ENCODE measurements at places on chromosomes 7 and 10. TPM values are rescaled to one million over a fixed set of nuclear protein-coding genes. Genes with fewer than 3 reads are reported as not detected.

DNA sequence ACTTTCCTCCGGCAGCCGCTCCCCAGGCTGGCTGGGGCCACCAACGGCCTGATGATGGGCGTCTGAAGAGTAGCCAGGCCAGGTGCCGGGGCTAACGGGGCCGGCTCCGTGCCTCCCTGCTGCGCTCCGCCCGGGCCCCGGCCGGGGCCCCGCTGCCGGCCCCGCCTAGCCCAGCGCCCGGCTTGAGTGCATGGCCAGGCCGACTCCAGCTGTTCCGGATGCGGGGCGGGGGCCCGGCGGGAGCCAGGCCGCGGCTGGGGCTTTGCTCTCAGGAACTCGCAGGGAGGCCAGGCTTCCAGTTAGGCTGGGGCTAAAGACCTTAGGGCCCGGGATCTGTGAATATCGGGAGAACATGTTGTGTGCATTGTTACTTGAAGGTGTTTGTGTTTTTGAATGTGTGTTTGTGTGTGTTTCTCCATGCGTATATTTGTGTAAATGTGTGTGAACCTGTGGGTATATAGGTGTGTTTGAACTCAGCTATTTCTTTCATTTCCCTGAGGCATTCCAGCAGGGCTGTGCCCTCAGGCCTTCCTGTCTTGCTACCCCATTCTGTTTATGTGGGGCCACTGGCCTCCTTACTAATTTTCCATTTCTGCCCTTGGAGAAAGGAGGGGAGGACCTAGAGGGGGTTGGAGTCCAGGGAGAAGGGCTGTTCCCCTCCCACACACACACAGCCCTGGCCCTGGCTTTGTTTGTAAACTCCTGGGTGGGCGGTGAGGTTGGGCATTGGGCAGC, 1.1 kb upstream of the LBX1 start:
- no peak for DNase-seq

DNA sequence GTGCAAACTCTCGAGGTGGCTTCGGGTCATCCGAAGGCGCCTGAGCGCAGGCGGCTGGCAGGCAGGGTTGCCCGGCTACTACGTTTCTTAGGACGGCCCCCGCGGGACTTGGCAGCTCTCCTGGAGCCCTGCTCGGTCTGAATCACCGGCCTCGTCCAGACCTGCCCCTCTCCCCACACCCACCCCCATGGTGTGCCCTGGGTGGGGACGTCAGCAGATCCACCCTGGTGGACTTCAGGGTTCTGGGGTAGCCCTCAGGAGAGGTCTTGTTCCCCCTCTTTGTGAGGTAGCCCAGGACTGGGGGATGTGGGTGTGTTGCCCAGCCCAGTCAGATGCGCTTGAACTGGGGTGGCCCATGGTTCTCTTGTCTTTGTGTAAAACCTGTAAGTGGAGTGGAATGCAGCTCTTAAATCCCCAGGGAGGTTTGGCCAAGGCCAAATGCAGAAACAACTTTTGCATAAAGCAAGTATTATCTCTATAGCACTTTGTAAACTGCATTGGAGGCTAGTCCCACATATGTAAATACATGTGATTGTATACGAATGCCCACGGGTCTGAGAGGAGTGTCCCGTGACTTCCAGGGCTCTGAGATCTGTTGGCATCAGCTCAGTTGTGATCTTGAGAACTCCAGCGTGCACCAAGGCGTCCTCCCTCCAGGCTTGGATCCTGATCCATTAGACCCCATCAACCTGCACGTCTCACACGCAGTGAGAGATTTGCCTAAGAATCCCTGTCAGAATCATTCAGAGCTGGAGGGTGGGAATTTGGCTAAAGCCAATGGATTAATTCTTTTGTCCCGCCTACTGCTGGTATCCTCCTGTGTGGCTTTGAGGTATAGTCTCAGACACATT, 1.8 kb downstream of the PFKFB3 start:
- DNase-seq = no peak

- DNase-seq = no peak
These were observed 75.0 kb downstream of the ELFN1 start for GRCh38 chr7:1745018-1745532.

Gene CPN1
- total RNA-seq = not detected

DNA sequence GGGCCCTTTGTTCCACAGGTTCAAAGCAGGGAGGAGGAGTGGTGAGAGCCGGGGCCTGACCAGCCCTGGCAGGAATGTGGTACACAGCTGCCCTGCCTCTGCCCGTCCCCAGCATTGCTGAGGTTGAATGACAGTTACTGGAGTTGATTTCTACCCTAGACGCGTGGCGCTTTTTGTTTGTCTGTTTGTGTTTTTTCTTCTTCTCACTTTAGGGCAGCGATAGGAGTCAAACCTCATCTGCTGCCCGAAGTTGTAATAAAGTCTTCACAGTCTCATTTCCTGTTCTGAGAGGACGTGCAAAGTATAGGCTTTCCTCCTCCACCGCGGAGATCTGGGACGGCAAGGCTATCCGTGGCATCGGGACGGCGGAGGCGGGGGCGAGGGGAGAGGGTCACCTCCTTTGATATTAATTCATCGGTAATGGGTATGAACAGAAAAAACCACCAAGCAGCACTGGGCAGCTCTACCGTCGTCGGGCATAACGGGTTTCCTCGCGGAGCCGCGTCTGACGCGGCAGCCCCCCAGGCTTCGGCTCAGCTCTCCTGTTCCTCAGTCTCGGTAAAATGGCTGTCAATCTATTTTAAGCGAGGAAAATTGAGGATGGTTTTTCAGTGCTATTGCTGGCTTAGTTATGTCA, 160.8 kb downstream of the LRMDA start:
- no peak for DNase-seq

Gene ZNF467
- total RNA-seq = 18.1 TPM

DNA sequence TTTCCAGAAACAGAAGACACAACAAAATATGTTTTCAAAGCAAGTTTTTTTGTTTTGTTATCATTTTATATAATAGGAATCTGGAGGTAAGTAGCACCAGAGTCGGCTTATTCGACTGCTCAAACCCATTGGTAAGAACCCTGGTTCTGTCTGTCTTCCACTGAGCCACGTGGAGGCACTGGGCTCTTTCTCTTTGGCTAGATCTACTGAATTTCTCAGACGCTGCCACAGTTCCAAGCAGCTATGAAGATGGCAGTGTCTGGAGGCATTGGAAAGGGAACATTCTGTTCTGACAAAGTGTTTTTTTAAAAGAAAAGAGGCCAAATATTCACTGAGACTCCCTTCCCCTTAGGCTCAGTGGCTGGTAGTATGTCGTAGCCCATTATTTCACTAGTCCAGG, 338.8 kb downstream of the NRG3 start:
- no peak for DNase-seq

Gene INA
- total RNA-seq = 0.08 TPM

Gene TMEM273
- 0.23 TPM for total RNA-seq

DNA sequence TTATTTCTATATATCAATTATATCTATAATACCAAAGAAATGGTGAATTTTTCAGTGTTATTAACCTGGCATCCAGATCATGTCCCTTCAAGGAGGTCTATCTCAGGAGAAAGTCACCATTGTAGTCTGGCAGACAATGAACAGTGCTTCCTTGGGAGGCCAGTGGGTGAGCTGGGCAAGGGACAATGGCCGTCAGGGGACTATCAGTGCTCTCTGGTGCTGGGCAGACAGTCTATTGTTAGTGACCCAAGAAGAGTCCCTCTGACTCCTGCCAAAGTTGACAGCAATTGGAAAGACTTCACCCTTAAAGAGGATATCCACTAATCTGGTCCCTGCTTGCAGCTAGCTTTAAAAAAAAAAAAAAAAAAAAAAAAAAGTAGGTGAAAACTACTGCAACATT, 7.1 kb downstream of the JAZF1 start:
- DNase-seq = no peak

Gene CCDC3
- 0.10 TPM for total RNA-seq

DNA sequence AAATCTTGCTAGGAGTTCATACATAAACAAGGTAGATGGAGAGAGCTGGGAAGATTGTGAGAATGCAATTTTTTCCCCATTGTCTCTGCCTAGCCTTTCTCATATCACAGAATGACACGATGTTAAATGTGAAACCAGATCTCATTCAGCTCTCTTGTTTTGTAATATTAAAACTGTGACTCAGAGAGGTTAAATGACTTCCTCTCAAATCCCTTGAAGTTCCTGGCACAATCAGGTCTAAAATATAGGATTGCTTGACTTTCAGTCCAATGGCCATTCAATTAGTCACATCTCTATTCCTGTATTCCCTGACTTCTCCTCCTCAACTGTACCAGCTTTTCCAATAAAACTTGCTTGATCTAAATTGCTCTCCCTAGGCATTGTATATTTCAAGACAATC, 3.1 kb downstream of the ANKRD22 start:
- no peak for DNase-seq

DNA sequence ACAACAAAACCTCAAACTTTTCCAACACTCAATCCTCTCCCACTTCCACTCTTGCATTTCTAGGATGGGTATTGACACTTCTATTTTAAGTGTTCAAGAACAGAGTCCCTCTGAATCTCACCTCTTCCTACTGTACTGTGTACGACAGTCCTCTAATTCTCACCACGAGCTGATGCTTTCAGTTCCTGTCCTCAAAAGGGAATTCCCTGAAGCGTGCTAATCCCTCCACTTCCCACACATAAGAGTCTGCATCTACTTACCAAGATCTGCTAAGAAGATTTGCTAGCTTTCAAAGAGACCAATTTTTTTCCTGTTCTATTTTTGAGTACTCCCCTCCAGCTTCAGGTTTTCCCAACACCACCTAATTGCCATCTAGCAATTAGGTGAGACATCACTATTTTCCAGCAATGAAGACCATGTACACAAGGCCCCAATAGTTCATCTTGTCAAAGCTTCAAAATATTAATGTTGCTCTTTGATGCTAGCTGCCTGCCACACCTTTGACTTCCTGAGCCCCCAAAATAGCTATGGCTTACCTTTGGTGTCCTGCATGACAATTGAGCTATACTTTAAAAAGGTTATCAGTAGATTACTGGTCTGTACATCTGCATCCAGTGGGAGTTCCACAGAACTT, 54.4 kb downstream of the ARMH3 start:
- no peak for DNase-seq

DNA sequence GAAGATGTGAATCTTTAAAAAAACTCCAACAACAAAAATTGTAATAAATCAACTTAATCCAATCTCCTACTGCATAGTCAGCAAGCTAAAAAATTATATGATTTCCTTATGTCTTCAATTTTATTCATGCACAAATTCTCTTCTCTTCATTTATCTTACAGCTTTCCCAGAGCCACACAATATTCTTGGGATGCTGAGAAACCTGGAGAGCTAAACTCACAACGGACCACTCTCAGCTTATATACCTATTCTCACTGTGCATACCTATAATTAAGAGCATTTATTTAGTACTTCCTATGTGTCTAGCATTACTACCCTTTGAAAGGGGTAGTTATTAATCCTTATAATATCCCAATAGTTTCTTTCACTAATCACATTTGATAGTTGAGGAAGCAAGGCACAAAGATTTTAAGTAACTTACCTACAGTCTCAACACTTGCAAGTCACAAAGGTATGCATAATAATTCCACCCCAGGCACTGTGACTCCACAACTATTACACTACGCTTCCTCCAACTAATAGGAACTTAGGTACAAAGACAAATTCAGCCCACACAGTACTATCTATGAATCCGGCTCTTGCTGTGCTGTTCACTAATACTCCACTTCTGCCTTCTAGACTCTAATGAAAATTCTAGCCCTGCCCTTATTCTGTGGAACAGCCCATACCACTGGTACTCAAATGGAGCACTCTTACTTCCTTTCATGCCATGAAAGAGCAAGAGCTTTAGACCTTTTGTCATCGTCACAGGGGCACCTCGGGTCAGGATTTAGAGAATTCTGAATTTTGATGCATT, 5.1 kb downstream of the CCDC71L start:
- no peak for DNase-seq

GRCh38 chr10:122515022-122515424, 45.5 kb upstream of the DMBT1 start:
- no peak for DNase-seq

DNA sequence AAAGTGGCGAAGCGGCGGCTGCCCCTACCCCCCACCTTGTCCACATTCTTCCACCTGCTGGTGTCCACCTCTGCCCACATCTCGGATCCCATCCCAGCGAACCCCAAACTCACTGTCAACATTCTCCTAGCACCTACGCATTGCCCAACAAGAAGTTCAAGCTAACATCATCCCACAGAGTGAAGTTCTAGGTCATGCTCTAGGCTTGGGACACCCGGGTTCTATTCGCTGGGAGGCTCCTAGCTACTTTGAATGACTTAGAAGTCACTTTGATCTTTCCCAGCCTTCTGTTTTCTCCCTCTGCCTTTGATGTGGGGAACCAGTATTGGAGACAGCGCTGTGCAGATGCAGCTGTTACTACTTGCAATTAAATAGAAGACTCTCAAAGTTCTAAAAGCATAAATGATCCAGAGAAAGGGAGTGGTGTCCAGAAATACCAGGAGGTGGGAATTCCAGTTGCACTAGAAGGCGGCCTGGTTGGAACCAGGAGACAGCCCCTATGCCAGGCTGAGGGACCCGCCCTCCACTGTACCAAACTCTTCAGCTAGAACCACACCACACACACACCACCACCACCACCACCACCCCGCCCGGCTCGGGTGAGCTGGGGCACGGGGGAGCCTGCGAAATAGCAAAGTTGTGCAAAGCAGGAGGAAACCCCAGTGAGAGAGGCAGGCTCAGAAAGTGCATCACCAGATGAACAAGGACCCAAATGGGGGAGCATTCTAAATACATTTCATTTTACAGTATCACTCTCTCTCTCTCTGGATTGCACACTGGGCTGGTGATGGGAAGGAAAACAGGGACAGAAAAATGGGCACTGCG, 5.5 kb upstream of the VGF start:
- no peak for DNase-seq

GRCh38 chr7:134804351-134804750, 24.9 kb downstream of the CALD1 start:
- DNase-seq = no peak

Gene EXOC6
- total RNA-seq = 17.0 TPM

Gene TRIM50
- total RNA-seq = not detected

Gene SP4
- 10.4 TPM for total RNA-seq

- DNase-seq = no peak
These were observed 135.0 kb downstream of the GATA3 start for GRCh38 chr10:8189458-8189857.

- peak; percentile 80 for DNase-seq
These were observed 101.9 kb upstream of the TNRC18 start for GRCh38 chr7:5525271-5526099.

Gene HOXA11
- 0.57 TPM for total RNA-seq

- DNase-seq = no peak
These were observed 132.1 kb downstream of the MACC1 start for GRCh38 chr7:20085086-20085485.

DNA sequence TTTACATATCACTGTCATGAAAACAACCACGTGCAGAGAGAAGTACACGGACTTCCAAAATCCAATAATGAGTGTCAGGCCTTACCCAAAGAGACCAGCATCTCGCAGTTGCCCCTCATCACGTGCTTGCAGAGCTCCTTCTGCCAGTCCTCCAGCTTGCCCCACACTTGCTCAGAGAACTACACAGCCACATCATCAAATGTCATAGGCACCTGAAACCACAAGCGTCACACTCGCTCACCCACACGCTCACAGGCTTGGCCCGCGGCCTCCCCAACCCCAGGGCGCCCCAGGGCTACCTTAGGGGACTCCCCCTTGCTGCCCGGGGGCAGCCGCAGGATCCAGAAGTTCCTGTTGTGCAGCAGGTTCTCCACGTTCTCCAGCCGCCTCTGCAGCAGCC, 123.4 kb upstream of the ZNF746 start:
- DNase-seq = no peak

Measured in Panc1 (cell line).